D341Med (cell line): ENCODE measurements at places on chromosomes 12 and 14.
A peak's percentile ranks its signal among the peaks of the same experiment; 100 is the strongest.

GRCh38 chr12:51906430-51907082 lies 748 bp upstream of the ACVRL1 start:
- DNase-seq: peak; percentile 27

DNA sequence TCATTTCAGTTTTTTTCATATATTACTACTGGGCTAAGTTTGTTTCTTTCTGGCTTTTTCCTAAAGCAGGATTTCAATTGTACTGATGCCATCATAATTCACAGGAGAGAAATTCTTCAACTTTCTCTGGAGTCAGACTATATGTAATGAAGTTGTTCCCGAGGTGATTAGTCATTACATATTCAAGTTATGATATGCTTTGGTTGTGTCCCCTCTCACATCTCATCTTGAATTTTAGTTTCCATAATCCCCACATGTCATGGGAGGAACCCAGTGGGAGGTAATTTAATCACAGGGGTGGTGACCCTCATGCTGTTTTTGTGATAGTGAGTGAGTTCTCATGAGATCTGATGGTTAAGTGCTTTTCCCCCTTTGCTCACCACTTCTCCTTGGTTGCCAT lies 227.5 kb upstream of the LRIG3 start:
- no peak for DNase-seq

DNA sequence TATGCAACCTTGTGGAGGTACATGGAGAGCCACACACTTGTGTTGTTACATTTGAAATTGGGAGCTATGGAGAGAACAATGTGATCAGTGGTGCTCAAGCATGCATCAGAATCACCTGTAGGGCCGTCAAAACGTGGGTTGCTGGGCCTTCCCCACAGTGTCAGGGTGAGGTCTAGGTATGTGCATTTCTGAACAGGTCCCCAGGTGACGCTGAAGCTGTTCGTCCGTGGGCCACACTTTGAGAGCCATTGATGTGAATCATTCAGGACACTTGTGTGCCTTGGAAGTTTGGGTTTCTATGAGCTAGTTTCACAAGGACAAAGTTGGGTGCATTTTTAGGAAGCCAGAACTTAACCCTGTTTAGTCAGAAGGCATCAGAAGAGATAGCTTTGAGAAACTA lies 291.7 kb upstream of the FKBP4 start:
- DNase-seq: no peak

DNA sequence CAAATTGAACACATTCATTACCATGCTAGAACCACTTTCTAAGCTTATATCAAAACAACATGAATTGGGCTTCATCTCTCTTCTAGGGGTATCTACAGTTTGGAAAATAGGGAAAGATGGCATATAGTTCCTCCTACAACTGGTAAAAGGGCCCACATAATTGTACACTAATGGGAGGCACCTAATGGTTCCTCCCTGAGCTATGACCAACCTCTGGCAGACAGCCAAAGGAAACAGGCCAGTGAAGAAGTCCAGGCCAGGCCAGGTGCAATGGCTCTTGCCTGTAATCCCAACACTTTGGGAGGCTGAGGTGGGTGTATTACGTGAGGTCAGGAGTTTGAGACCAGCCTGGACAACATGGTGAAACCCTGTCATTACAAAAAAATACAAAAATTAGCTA lies 23.2 kb upstream of the APOF start:
- DNase-seq: no peak

DNA sequence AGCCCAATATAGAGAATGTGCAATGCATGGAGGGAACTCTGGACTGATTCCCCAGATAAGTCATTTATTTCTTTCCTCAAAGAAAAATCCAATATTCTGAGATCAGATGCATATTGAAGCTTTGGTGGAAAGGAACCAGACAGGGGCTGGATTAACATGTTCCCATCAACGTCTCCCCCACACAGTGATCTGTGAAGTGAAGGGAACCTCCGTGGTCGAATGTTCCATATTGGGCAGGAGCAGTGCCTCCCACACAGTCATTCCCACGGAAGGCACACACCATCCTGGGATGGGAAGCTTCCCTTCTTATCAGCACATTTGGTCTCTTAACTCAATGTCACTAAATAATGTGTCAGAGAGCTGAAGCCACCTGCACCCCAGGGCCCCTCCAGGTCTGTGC lies 247.1 kb downstream of the BCL11B start:
- DNase-seq: no peak

GRCh38 chr14:57871459-57872080 lies 5.7 kb upstream of the SLC35F4 start:
- DNase-seq: peak; percentile 60

DNA sequence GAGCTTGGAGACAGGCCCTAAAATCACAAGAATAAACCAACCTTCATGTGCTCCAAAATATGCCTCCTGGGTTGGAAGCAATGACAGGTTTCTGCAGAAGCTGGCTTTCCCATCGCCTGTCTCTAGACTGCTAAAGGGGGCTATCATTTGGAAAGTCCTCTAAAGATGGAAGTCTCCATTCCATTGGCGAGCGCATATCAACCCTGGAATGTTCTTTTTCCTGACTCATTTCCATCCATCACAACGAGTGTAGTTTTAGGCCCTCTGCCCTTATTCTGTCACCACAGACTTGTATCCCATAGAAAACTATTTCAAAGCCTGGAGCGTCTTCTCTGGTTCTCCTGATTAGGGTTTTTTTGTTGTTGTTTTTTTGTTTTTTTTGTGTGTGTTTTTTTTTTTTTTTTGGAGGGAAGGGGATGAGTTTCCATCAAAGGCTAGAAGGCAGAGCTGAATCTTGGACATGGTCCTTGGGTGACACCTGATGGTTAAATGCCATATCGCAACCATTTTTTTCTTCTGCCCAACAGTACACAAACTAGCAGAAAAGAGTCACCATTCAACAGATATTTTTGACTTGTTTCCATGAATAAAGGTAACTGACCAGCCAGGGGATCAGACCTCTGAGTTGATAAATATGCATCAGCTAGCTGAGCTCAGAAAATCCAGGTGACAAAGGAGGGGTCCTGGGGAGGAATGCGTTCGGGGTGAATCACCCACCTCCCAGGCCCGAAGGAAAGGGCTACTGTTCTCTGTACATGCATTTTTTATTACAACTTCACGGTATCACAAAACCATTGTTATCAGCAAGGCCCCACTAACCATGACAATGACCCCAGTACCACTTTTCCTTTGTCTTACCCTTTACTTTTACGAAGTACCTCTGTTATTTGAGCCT lies 40.5 kb downstream of the KCNA5 start:
- peak; percentile 59 for DNase-seq

DNA sequence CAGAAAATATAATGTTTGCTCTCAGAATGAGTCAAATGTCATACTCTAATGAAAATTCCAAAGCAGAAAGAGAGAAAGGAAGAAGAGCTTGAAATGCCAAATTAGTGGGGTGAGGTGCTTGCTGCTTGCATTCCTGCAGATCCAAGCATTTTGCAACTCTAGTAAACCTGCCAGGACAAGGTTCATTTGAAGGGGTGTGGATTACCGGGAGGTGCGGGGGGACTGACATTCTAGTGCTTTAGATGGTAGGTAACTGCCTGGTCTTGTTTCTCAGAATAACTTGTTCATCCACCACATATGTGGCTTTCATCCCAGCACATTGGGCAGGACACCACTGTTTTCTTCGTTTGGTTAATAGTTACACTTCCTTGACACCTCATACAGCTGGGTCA lies 144.4 kb downstream of the AKAP6 start:
- DNase-seq: no peak

- DNase-seq: no peak
Measured at GRCh38 chr12:89544022-89544421, 18.2 kb upstream of the POC1B start.

DNA sequence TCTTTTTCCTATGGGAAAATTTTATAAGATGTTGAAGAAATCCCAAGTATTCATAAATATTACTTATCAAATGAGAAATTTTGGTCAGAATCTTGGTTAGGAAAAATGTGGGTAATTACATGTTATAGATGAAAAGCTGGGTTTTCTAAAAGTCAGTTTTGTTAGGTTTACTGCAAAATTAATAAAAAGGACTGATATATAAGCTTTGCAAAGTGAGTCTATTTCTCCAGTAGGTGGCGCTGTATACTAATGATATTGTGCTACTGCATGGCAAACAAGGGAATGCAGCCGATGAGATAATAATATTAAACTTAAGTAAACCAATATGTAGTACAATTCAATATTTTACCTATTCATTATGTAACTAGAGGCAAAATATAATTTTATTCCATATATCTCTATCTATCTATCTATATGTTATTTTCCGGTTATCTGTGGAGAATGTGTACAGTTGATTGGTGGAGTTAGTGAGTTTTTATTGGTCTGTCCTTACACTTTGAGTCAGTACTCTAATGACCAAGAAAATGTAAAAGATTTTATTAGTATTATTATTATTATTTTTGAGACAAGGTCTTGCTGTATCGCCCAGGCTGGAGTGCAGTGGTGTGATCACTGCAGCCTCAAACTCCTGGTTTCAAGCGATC lies 32.9 kb downstream of the MIPOL1 start:
- peak; percentile 44 for DNase-seq
